ENCODE measurements at places on chromosomes 13 and 19.

GRCh38 chr13:37934339-37935191 lies 65.0 kb upstream of the TRPC4 start:
- DNase-seq, result no peak

DNA sequence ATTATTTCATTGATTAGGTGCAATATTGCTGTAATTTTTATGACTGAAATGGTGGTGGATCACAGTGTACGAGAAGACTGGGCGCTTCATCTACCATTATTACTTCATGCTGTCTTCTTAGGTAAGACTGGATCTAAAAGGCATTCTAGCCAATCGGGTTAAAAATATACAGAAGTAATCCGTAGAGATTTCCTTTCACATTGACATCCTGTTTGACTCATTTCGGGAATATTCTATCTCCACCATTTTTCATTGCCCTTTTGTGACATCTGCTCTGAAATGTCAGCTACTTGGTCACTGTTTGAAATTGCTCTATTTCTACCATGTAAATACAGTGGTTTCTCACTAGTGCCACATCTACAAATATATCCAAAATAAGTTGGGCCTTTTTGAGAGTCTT lies 90.2 kb downstream of the ZAR1L start:
- no peak for DNase-seq

- no peak for DNase-seq
Observed at GRCh38 chr13:27533155-27533643, 82.8 kb upstream of the MTIF3 start.

DNA sequence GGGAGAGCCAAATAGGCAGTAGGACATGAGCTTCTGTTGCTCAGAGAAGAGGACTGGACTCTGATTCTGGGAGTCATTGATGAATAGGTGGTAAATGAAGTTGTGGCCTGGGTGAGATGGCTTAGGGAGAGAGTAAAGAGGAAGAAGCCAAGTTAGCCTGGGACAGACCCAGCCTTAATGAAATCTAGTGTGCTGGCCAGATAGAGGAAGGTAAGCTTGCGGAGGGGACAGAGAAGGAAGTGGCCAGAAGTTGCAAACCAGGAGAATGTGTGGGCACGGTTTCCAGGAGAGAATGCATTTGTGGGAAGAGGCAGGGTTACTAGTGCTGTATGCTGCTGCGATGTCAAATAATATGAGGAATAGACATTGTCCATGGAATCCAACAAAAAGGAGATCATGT lies 83.3 kb upstream of the OLFM4 start:
- no peak for DNase-seq

GRCh38 chr19:31372246-31372781 lies 23.1 kb upstream of the TSHZ3 start:
- DNase-seq, result no peak

DNA sequence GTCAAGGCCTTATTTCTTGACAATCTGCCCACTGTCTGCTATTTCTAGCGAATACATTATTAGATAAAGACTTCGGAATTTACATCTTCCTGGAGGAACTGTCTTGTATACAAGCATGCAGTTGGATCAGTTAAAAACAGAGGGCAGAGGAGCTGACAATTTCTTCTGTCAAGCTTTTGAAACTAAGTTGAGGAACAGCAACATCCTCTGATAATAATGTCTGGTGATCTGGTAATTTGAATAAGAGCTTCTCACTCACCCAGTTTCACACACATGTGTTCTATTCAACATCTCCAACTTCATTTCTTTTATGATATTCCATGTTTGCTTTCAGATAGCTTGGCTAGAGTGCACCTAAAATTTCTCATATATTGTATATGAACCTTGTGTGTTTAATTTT lies 50.2 kb downstream of the MTMR6 start:
- DNase-seq, result no peak

GRCh38 chr19:656751-657559 lies 6.1 kb downstream of the RNF126 start:
- DNase-seq, result no peak

- DNase-seq, result no peak
Observed at GRCh38 chr19:31424861-31425620, 75.8 kb upstream of the TSHZ3 start.

- no peak for DNase-seq
Observed at GRCh38 chr13:46015366-46015765, 37.2 kb downstream of the ZC3H13 start.

GRCh38 chr19:27679399-27679798 lies 1533.6 kb downstream of the UQCRFS1 start:
- DNase-seq, result no peak

DNA sequence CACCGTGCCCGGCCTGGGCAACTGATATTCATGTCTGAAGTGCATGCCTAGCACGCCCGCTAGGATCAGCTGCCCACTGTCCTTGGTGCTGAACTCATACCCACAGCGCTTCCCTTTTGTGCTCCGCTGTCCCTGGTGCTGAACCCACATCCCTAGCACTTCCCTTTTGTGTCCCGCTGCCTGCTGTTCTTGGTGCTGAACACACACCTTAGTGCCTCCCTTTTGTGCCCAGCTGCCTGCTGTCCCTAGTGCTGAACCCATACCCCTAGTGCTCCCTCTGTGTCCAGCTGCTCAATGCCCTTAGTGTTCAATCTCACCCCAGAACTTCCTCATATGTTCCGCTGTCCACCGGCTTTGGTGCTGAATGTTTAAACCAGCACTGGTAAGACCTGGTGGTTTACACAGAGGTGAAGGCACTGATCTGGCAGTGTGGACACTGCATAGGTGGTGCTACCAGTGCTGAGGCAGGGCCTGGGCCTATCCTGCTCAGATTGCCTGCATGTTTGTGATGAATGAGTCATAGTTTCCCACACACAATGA lies 26.3 kb upstream of the SIGLEC11 start:
- DNase-seq, result peak; percentile 33

DNA sequence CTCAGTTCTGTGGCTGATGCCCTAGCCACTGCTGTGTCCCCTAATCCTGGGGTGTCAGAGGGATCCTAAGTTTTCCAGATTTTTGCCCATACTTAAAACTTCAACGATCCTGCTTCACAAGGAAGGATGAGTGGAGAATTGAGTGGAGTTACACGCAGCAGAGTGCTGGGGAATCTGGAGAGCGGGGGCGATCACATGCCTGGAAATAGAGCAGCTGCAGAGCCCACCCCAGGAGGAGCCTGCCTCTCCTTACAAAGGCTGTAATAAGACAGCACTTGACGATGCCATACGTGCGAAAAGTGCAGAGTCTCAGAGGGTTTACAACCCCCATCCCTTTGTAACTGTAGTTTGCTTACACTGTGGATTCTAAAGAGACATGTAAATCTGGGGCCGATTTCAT lies 40.6 kb downstream of the SUGP2 start:
- DNase-seq, result no peak

DNA sequence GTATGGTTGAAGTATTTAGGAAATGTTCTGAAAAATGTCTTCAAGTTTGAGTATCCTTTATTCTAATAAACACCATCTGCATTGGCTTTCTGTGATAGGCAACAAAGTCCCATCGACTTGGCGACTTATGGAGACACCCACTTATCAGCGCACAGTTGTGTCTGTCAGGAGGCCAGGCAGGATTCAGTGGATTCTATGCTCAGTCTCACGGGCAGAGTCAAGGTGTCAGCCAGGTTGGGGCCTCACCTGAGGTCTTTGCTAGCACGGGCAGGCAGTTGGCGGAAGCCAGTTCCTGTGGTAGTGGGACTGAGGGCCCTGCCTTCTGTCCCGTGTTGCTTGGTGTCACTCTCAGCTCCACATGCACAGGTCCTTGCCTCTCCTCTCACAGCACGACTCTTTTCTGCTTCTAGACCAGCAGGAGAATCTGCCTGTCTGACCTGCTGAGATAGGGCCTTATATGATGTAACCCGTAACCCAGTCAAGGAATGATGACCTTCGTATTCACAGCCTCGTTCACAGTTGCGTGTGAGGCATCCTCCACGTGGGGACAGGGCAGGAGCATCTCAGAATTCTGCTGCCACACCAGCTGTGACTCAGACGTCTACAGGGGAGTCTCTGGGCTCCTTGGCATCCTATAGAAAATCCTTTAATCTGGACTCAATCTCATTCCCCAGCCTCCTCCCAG lies 10.0 kb downstream of the CUL4A start:
- DNase-seq, result no peak

GRCh38 chr13:110280985-110281688 lies 25.8 kb downstream of the COL4A1 start:
- no peak for DNase-seq

- peak; percentile 85 for DNase-seq
Observed at GRCh38 chr19:51366389-51367254, 434 bp upstream of the ETFB start.

DNA sequence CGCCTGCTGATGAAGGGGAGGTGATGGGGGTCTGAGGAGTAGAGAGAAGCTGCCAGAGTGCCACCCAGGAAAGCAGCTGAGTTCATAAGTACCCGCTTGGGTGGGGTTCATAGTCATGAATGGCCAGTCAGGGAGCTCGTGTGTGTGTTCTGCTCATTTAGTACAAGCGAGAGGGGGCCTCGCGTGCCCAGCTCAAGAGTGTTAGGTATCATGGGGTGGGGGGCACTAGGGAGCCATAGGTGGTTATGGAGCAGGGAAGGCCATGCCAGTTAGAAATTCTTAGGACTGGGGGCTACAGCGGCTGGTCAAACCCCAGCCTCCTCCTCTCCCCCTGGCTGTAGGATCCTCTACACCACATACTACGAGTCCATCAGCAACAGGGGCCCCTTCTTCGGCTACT lies 46.8 kb downstream of the CD320 start:
- DNase-seq, result no peak

DNA sequence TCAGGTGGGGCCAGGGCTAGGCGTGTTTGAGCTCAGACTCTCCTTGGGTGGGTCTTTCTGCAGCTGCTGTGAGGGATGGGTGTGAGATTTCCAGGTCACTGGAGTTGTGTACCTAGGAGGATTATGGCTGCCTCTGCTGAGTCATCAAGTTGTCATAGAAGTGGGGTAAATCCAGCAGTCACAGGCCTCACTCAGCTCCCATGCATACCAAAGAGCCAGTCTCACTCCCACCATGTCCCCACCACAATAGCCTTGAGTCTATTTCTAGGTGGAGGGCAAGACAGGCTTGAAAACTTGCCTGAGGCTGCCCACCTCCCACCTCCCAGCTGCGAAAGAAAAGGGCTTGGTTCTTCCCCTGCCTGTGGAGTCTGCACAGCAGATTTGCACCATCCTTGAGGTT lies 194.0 kb upstream of the PCDH17 start:
- no peak for DNase-seq

DNA sequence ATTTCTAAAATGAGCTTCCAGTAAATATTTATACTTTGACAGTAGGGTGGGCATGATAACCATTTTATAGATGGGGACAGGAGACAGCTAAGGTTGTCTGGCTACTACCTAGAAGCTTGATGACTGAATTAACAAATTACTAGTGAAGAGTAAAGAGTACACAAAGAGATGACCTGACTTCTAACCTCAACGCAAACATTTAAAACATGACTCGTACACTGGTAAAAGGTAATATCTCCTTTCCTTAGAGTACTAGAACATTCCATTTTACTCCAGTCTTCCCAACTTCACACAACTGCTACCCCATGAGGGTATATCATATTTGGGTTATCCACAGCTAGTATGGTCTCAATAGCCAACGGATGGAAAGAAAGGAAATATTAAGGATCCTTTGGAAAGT lies 258.9 kb downstream of the FOXO1 start:
- DNase-seq, result no peak

- no peak for DNase-seq
Observed at GRCh38 chr13:66665991-66666390, 564.1 kb downstream of the PCDH9 start.

DNA sequence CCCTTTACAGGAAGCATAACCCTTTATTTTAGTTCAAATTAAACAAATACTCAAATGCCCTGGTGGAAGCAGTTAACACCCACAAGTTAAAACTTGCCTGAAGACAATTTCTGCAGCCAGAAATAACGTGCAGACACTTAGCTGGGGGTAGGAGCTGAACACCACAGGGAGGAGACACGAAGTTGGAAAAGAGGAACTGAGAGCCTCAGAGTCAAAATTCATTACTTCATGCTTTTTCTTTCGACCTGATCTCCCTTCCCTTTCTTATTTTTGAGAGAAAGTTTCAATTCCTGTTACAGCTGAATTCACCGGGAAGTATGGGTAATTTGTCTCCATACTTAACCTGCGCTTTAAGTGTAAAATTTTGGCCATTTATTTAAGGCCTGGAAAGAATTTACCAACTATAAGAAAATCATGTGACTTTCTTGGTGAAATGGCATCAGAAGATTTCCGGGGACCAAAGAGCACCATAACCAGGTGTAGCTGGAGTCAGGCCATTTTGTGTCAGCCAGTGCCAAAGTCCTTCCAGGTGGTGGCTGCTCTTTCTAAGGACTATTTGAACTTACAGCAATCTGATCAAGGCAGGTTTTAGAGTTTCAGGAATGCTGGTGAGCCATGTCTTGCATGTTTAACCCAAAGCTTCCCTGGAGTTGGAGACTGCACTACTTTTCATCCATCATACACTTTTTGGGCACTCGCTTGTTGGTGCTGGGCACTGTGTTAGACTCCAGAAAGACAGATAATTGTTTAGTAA lies 46.5 kb upstream of the RCBTB2 start:
- DNase-seq, result no peak

GRCh38 chr13:83211301-83211700 lies 671.0 kb downstream of the SLITRK1 start:
- DNase-seq, result no peak

DNA sequence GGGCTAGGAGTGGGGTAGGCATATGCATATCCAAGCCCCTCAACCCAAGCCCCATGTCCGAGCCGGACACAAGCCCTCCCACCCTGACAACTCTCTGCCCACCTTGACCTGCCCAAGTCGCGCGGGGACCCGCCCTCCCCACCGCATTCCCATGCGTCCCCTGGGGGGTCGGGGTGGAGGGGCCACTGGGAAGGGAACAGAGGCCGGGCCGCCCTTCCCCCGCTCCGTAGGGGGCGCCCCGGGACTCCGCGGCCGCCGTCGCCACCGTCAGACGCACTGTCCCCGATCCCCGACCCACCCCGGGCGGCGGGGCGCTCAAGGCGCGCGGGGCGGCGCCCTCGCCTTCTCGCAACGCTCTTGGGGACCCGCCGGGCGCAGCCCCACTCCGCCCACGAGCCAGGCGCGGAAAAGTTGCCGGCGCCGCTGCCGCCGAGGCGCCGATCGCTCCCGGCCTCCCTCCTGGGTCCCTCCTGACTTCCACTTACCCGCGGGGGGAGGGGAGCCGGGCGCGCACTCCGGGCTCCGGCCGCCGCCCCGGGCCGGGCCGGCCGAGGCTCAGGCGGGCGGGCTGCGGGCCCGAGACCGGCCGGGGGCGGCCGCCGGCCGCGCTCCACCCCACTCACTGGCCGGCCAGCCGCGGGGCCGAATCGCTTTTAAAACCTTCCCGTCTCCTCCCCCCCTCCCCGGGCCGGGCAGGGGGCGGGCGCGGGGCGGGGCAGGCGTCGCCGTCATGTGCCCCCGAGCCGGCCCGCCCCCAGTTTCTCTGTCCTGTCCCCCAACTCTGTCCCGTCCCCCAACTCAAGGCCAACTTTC lies 34.4 kb upstream of the NANOS3 start:
- no peak for DNase-seq

- no peak for DNase-seq
Observed at GRCh38 chr13:22114630-22115311, 443.9 kb downstream of the FGF9 start.
